IPS DF 6.9 (cell line): ENCODE measurements at places on chromosomes 11 and 22.

- no peaks in the 10 kb centered on the region for H3K27me3 ChIP-seq
- no peaks in the 10 kb centered on the region for H3K4me1 ChIP-seq
- H3K4me3 ChIP-seq = no peak overlapping the region
- peaks cover 37% of the 10 kb centered on the region for H3K36me3 ChIP-seq
- H3K27ac ChIP-seq = no peak overlapping the region
- no peak for DNase-seq
These were observed 61.4 kb downstream of the PPFIA1 start for GRCh38 chr11:70331901-70332300.

- H3K36me3 ChIP-seq = no peaks in the 10 kb centered on the region
- H3K4me3 ChIP-seq = no peak overlapping the region
- no peak overlapping the region for H3K27ac ChIP-seq
These were observed 1.2 kb downstream of the MAPK8IP2 start for GRCh38 chr22:50601669-50602337.

DNA sequence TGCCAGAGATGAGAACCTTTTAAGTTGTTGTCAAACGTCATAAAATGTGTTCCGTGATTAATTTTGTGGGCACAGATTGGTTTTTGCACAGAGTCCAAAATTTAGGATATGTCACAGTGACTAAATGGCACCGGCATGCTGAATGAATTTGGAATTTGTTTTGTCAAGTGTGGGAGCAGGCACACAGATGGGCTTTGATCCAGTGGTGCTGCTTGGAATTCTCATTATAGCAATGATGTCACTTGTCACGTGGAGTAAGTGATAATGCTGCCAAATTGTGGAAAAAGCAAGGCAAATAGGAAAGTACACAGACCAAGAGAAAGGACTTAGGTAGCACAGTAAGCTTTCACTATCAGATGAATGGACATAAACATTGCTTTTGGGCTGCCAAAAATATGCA lies 8.0 kb upstream of the LIN7C start:
- H3K36me3 ChIP-seq = no peaks in the 10 kb centered on the region
- no peak overlapping the region for H3K27ac ChIP-seq
- no peak overlapping the region for H3K4me3 ChIP-seq
- no peaks in the 10 kb centered on the region; the same call in 1 of the 2 replicates for H3K4me1 ChIP-seq

DNA sequence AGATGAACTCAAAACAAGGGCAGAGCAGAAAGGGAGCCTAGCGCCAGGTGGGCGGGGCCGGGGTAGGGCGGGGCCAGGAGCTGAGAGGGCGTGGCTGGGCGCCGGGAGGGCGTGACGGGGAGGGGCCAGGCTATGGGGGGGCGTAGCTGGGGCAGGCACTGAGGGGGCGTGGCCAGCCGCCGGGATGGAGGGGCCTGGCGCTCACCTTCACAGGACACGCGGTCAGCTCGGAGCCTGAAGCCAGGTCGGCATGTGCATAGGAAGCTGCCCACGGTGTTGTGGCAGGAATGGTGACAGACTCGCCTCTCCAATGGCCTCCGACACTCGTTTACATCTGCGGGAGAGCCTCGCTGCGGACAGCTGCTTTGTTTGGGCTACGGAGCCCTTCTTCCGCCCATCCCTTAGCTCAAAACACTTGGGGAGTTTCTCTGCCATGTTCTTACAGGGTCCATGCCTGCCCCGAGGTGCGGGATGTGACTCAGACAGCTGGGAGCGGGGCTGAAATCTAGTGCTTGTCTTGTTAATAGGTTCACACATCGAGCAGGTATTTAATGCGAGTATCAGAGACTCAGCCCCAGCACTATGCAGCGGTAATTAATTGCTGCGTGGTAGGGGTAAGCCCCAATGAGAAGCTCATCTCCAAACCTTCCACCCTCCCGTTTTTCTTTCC lies 13.4 kb downstream of the VWCE start:
- peaks cover 4% of the 10 kb centered on the region for H3K36me3 ChIP-seq
- no peaks in the 10 kb centered on the region for H3K27me3 ChIP-seq
- H3K4me3 ChIP-seq = peak overlapping the region; percentile 8; the same call in 1 of the 2 replicates
- H3K27ac ChIP-seq = no peak overlapping the region
- DNase-seq = no peak

- peaks cover 6% of the 10 kb centered on the region for H3K4me1 ChIP-seq
- no peaks in the 10 kb centered on the region for H3K36me3 ChIP-seq
- no peak for DNase-seq
- H3K27ac ChIP-seq = no peak overlapping the region
These were observed 763 bp upstream of the SOX10 start for GRCh38 chr22:37985050-37985585.

DNA sequence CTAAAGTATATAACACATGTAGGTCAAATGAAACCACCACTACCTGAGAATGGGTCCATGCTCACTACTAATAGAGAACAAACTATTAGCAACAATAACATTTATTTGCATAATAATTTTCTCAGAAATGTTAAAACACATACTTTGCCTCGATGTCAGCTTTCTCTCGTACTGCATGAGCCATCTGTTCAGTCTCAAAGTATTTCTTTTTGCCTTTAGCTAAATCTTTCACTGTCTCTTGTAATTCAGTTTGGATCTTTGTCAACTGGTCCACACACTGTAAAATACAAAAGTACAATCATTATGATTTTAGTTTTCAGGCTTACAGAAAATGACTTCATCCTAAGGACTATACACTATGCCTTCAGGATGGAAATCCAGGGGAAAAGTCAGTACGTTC lies 153.3 kb downstream of the FCHSD2 start:
- no peaks in the 10 kb centered on the region for H3K36me3 ChIP-seq
- no peak overlapping the region for H3K27ac ChIP-seq
- no peak for DNase-seq
- H3K4me1 ChIP-seq = no peaks in the 10 kb centered on the region
- H3K4me3 ChIP-seq = no peak overlapping the region

DNA sequence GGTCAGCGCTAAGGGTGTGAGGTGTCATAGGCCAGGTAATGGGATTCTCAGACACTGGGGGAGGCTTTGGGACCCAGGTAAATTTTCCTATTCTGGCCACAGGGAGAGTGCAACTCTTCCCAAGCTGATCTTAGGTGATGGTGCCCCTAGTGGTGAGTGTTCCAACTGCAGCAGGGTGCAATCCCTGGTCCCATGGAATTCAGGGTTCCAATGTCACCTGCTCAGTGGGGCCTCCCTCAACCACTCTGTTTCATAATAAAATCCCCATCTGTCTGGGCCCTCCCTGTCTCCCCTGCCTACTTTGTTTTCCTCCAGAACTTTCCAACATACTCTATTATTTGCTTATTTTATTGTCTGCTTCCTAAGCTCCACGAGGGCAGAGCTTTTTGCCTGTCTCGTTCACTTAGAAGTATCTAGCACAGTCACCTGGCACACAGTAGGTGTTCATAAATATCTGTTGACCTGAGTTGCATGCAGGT lies 2.9 kb upstream of the SGSM1 start:
- no peaks in the 10 kb centered on the region for H3K36me3 ChIP-seq
- no peaks in the 10 kb centered on the region for H3K27me3 ChIP-seq
- no peak overlapping the region for H3K4me3 ChIP-seq
- no peaks in the 10 kb centered on the region; the same call in 1 of the 2 replicates for H3K4me1 ChIP-seq
- H3K27ac ChIP-seq = no peak overlapping the region

DNA sequence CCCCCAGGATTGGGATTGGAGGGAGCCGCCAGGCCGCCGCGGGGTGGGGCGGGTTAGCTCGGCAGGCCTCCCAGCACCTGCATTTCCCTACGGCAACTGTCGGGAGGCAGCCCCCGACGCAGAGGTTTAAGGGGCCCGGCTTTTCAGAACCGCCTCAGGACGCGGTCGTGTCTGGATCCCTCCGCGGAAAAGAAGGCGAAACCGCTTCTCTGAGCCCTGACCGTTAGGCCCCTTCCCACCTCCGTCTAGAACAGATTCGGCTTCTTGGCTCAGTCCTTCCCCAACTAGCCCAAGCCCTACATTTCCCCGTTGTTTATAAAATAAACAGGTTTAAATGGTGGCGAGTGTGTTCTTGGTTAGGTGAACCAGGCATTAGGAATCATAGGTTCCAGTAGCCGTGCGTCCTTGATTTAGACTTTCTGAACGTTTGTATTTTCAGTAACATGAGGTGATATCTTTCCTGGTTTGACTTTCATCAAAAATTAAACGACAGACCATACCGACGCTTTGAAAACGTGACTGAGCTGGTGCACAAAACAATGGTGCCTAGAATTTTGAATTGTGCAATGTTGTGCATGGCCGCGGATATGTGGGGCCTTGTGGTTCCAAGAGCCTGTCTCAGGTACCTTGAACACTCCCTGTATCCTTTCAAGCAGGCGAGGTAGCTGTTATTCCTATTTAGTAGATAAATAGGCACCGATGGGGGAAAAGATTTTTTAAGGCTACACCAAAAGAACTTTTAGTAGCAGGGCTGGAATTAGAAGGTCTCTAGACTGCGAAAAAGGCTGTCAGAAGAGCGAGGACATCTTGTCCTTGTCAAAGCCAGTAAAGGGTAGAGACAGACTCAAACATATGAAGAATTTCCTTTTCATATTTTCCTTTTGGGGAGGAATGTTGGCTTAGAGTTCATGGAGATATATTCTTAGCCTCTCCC lies 1.2 kb upstream of the HSPA8 start:
- H3K4me1 ChIP-seq = no peaks in the 10 kb centered on the region
- no peak overlapping the region for H3K27ac ChIP-seq
- no peak for DNase-seq

- DNase-seq = no peak
- H3K27ac ChIP-seq = no peak overlapping the region
- H3K4me1 ChIP-seq = no peaks in the 10 kb centered on the region
- no peaks in the 10 kb centered on the region for H3K27me3 ChIP-seq
- peaks cover 10% of the 10 kb centered on the region; the same call in 1 of the 2 replicates for H3K36me3 ChIP-seq
- no peak overlapping the region for H3K4me3 ChIP-seq
These were observed 37.7 kb downstream of the TCIRG1 start for GRCh38 chr11:68076371-68077042.

GRCh38 chr11:130876100-130876499 lies 40.2 kb downstream of the SNX19 start:
- no peaks in the 10 kb centered on the region for H3K27me3 ChIP-seq
- H3K27ac ChIP-seq = no peak overlapping the region
- no peaks in the 10 kb centered on the region for H3K4me1 ChIP-seq
- DNase-seq = no peak
- H3K36me3 ChIP-seq = peaks cover 6% of the 10 kb centered on the region; the same call in 1 of the 2 replicates

DNA sequence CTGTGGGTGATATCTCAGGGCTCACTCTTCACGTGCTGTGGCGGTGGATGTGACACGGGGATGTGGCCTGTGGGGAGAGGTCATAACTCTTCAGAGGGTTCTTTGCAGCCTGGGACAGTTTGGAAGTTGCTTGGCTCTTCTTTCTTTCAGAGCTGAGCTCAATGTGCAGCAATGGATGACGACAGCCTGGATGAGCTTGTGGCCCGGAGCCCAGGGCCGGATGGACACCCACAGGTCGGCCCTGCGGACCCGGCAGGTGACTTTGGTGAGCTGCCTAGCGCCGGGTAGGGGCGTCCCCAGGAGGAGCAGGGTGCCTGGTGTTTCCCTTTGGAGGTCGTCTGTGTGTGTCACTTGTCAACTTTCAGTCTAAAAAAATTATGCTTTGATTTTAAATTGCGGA lies 5.1 kb downstream of the PHRF1 start:
- H3K4me1 ChIP-seq = peaks cover 2% of the 10 kb centered on the region
- H3K27ac ChIP-seq = no peak overlapping the region
- no peaks in the 10 kb centered on the region for H3K27me3 ChIP-seq
- no peak overlapping the region for H3K4me3 ChIP-seq
- no peak for DNase-seq
- H3K36me3 ChIP-seq = peaks cover 12% of the 10 kb centered on the region

- no peaks in the 10 kb centered on the region for H3K27me3 ChIP-seq
- peaks cover 19% of the 10 kb centered on the region for H3K36me3 ChIP-seq
- no peak for DNase-seq
These were observed 22.3 kb downstream of the ARHGAP1 start for GRCh38 chr11:46677991-46678740.

DNA sequence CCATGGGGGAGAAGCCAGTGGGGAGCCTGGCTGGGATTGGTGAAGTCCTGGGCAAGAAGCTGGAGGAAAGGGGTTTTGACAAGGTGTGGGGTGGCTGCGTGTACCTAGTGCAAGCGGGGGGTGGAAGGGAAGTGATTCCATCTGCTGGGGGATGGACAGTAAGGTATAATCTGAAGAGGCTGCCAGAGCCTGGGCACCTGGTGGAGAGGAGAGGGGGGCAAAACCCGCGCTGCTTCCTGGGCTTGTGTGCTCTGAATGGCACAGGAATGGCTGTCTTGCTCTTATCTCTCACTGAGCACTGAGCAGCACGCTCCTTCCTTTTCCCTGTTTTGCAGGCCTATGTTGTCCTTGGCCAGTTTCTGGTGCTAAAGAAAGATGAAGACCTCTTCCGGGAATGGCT lies 988 bp downstream of the BANF1 start:
- H3K27ac ChIP-seq = no peak overlapping the region
- peak overlapping the region; percentile 94; the same call in 1 of the 2 replicates for H3K4me3 ChIP-seq
- no peak for DNase-seq
- peaks cover 20% of the 10 kb centered on the region; the same call in 1 of the 2 replicates for H3K36me3 ChIP-seq

DNA sequence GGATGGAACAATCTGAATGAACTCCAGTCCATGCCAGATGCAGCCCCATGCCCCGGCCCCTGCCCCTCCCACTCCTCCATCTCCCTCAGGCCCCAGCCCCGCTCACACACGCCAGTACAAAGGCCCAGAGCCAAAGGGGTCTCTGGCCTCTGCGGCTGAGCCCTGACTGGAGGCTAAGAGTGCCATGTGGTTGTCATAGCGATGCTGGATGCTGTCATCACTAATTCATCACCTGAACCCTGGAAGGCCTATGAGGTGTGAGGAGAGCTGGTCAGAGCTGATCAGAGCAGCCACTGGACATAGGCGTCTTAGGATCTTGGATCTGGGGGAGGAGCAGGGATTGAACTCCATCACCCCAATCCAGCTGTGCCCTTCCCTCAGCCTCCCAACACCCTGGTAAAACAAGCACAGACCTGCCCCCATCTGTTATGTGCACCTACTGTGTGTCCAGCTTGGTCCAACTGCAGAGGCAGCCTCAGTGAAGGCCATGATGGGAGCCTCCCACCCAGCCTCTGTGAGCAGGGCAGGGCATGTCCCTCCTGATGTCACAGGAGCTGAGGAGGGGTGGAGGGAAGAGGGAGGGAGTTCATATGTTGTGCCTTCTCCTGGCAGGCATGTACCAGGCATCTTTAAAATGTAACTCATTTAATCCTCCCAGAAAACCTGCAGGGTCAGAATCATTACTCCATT lies 16.7 kb downstream of the PDE2A start:
- no peak for DNase-seq
- H3K4me3 ChIP-seq = no peak overlapping the region
- no peak overlapping the region for H3K27ac ChIP-seq
- H3K27me3 ChIP-seq = no peaks in the 10 kb centered on the region

DNA sequence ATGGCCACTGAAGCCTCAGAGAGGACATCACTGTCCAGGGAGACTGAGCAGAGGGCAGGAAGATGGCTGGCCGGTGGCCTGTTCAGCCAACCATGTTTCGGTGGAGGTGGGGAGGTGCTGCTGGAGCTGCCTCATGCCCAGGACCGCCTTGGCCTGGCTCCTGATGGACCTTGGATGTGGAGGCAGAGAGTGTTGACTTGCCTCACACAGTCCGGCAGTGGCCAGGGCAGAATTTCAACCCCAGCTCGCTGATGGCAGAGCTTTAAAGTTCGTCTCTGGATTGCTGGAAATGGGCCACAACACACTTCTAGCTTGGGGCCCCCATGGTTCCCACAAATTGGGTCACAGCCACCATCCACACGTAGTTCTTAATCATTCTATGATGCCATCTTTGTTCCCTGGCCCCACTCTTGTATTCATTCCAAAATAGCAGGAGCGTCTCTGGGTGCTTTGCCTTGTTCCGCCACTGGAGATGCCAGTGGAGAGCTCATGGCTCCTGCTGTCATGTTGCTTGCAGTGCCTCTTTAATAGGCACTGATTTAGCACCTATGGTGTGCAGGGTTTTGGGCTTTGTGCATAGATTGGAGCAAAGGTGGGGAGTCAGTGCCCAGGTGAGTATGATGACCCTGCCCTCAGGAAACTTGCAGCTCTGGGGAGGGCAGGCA lies 5.6 kb downstream of the MAPK8IP1 start:
- H3K36me3 ChIP-seq = no peaks in the 10 kb centered on the region
- H3K27me3 ChIP-seq = no peaks in the 10 kb centered on the region
- H3K4me3 ChIP-seq = no peak overlapping the region
- H3K4me1 ChIP-seq = peaks cover 4% of the 10 kb centered on the region
